ENCODE measurements at places on chromosomes 7 and 10.

GRCh38 chr7:2710901-2711551 lies 23.0 kb downstream of the AMZ1 start:
- no peak for DNase-seq

DNA sequence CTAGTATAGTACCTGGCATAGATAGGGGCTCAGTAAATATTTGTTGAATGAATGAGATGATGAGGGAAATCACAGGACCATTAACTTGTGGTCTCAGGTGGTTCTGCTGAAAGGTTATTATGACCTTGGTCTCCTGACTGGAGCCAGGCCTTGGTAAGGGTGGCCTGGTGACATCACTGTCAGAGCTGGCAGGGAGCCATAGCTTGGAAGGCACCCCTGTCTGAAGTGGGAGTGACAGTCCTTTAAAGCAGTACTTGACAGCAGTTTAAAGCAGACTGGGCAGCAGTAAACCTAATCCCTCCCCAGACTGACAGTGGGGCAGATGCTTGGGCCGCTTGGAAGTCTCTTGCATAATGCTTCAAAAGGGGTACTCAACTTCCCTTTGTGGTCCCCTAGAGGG lies 13.4 kb downstream of the DPCD start:
- no peak for DNase-seq

- no peak for DNase-seq
Measured at GRCh38 chr10:12508165-12508564, 158.8 kb downstream of the CAMK1D start.

GRCh38 chr7:99120501-99120900 lies 23.4 kb downstream of the SMURF1 start:
- DNase-seq = no peak
